ENCODE measurements at places on chromosomes 7 and 10.

- no peak for DNase-seq
These were observed 59.4 kb upstream of the CAMK2B start for GRCh38 chr7:44384586-44385433.

- DNase-seq: no peak
These were observed 254.9 kb downstream of the SKAP2 start for GRCh38 chr7:26609532-26609931.

- DNase-seq: no peak
These were observed 20.1 kb downstream of the IFIT3 start for GRCh38 chr10:89347701-89348457.

DNA sequence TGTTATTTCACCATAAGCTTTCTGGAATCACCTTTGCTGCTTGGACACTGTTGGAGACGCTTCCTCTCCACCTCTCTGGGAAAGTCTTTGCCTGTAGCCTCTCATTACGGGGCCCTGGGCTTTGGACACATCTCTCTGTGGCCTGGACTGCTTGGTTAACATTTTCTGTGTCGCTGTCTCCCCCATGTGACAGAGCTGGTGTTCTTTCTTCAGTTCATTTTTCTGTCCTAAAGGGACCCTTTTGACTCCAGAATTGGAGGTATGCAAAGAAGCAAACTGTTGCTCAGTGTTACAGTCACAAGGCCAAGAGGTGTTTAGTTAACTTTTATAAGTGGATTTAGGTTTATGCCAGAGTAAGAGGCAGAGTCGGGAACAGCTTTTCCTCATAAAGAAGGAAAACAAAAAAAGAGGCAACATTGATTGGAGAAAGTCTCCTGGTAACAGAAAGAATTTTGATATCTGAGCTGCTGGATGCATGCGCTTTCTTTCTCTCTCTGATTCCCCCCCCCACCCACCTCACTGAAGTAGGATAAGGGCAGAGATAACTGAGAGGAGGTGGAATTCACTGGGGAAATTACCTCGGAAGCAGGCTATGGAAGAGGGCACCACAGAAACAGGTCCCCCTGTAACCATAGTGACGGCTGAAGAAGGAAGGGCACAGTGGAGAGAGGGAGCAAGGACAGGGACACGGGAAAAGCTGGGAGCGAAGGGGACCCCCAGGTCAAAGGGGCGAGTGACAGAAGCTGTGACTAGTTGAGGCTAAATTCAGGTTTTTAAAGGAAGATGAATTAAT lies 57.8 kb downstream of the LGI1 start:
- no peak for DNase-seq

GRCh38 chr7:151503902-151504714 lies 15.6 kb downstream of the RHEB start:
- DNase-seq: no peak

DNA sequence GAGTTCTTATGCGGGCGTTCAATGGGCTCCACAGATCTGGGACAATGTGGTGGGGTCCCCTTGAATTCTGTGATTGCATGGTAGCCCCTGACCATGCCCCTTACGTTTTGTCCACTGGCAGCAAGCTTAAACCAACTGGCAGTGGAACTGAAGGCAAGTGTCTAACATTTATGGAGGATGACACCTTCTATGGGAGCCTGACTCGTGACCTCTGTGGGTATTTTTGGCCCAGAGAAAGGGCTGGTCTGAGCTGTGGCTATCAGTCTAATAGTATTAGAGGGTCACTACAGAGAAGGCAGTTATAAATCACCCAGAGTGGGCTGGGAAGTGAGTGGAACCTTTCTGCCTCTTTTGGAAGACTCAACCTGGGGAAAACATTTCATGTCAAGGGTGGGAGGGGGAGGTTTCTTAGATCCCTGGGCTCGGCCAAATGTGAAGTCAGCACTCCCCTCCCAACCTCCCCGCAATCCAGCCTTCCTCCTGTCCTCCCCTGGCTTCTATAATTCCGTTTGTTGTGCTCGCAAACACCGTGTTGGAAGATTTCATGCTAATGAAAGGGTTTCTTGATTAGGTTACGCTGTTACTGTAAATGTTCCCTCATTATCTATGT lies 322.7 kb downstream of the RPS24 start:
- DNase-seq: no peak

GRCh38 chr10:62433181-62433692 lies 59.1 kb downstream of the ZNF365 start:
- no peak for DNase-seq

DNA sequence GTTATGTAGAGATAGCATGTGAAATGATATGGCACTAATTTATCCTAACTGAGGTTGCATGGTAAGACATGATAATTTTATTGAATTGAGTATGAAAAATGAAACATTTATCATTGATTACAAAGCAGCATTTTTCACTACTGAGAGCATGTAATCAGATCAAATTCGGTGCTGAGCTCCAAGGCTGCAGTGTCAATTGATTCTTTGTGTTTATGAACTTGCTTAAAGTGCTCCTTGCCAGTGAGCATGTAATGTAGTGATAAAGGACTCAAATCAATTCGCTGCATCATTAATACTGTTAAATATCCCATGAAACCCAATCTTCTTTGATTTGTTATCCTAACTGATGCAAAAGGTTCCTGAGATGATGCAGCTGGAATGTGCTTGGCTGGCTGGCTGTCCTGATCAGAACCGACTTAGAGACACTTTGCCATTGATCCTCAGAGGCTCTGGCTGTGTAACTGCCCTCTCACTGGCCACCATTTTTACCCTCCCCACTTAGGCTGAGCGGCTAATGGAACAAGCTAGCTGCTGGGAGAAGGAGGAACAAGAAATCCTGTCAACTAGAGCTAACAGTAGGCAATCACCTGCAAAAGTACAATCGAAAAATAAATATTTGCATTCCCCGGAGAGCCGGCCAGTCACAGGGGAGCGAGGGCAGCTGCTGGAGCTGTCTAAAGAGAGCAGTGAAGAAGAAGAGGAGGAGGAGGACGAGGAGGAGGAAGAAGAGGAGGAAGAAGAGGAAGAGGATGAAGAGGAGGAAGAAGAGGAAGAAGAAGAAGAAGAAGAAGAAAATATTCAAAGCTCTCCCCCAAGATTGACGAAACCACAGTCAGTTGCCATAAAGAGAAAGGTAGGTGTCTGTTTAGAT lies 89.8 kb upstream of the SAMD8 start:
- DNase-seq: no peak

- no peak for DNase-seq
These were observed 64.4 kb upstream of the AHR start for GRCh38 chr7:17234030-17234397.

DNA sequence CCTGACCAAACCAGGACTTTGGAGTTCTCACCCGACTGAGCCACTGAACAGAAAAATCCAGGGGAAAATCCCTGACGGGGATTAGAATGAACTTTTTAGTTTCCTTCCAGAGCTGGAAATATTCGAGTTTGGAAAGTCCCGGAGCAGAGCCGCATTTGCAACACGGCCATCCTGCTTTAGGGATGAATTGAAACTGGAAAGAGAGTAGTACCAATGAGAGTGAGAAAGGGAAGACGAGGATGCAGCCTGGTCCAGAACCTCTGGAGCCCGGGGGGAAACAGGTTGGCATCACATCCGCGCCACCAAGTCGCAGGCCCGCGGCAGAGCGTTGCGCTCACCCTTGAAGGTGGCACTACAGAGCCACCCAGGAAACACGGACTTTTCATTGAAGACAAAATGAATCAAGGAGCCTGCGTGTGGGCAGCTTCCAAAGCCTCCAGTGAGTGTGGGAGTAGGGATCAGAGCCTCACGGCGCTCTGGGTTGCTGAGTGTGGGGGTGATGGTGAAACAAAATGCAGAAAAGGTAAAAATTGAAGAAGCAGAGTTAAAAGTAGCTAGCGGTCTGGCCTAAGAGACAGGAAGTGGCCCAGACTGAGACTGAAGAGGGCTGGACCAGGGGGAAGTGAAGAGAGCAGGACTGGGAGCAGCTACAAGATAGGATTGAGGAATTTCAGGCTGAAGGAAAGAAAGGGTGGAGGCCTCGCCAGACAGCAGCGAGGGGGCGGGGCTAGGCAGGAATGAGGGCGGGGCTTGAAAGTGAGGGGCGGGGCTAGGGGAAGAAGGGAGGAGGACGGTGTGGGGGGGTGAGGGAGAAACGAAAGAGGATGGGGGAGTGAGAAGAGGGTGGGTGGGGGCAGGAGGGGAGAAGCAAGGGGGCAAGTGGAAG lies 1.8 kb downstream of the SMURF1 start:
- DNase-seq: no peak

GRCh38 chr7:113100121-113100603 lies 13.5 kb upstream of the GPR85 start:
- DNase-seq: no peak
